ENCODE measurements at places on chromosomes 5 and 9.

DNA sequence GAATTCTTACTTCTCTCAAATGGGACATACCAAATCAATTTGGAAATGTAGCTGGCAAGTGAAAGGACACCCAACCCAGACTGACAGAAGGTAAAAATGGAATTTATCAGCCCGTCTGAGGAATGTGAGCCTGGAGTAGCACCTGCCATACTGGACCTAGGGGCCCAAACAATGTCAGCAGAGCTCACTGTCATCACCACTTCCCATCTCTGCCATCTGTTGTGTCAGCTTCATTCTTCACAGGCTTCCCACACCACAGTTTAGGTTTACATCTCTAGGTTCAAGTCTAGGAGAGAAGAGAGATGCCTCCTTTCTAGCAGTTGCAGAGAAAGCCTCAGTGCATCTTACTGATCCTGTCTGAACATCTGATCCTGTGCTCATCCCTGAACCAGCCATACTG, 222.4 kb downstream of the DOCK8 start:
- no peak for DNase-seq

DNA sequence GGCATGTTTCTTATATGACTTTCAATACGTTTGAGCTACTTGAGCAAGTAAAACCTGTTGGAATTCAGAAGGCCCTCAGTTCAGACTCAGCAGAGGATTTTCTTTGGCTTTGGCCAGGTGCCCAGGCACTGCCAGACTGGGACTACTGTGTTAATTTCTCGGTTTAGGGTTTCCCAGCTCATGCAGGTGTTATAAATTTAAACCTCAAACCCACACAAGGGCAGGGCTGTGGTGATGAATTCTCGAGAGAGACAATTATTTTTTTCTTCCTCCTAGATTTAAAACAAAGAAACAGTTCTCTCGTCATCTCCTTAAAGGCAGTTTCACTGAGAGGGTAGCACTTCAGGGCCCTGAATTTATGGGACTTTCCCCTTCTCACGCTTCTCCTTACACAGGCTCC, 406.0 kb upstream of the PIK3R1 start:
- DNase-seq, result no peak

DNA sequence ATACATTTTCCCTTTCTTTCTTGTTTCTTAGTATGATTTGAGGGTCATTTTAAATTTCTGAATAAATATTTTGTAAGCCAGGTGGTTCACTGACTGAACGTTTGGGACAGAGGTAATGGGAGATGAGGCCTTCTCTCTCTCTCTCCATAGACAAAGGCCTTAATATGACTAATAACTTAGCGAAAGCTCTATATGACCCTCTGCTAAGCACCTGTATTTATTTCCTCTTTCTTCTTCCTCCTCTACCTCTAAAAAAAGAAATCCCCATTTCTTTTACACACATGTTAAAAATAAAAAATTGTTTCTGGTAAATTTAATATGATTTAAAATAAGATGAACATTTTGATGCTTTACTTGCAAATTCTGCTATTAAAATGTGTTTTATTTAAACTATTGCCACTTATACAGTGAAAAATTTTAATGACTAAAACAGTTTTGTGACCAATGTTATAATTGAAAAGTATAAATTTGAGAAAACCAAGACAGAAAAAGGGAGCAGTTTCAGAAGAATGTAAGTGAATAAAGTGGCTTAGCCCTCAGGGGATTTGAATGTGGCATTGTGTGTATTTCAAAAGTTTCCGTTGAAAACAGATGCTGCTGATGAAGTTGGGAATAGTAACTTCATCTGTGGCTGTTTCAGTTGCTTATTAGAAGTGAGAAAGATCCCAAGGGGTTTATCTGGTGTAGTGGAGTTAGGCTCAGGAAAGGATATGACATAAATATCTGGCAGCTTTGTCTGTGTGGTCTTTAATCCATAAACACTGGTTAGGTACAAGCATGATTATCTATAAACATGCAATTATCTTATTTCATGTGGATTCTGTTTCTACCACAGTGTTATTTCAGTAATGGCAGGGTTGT, 128.6 kb upstream of the GRHPR start:
- no peak for DNase-seq

GRCh38 chr9:75889977-75890471, 449 bp upstream of the PCSK5 start:
- no peak for DNase-seq

DNA sequence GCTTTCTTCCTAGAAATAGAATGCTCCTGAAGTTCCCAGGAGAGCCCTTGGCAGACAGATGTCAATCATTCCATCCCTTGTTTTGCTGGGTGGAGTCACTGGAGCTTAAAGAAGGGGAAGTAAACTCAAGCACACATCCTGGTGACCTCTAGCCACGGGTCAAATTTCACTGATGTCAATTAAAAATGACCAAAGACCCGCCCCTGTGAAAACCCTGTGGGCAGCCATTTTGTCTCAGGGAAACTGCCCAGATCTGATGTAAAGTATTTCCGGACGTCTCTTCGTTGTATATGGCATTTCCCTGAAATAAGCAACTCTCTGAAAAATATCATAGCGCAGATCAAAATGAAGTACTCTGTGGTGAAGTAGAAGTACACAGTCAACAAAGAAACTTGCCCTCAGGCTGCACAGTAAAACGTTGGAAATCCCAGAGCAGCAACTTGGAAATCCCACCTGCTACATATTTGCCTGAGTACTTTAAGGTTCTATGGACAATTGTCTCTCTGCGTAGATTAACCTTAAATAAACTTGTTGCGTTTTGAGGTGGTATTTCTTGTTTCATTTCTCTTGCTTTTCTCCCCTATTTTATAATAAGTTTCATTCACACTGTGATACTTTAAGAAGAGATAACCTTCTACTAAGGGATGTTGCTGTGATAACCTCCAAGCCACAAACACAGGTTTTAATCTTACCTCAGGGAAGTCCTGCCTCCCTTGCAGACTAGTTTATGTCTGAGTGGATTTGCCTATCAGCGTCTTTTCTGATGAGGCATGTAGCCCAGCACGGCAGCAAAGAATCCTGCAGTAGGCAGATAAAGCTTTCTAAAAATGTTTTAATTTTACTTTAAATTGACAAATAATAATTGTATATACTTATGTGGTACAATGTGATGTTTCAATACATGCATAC, 60.9 kb upstream of the PIP5K1B start:
- no peak for DNase-seq

GRCh38 chr9:134366223-134367031, 40.2 kb downstream of the RXRA start:
- DNase-seq, result no peak

DNA sequence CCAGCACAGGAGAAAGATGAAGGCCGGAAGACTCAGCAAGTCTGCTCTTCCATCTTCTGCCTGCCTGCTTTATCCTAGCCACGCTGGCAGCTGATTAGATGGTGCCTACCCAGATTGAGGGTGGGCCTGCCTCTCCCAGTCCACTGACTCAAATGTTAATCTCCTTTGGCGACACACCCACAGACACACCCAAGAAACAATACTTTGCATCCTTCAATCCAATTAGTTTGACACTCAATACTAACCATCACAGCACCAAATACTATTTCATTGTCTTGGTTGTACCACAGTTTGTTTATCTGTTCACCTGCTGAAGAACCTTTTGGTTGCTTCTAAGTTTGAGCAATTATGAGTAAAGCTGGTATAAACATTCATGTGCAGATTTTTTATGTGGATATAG, 23.7 kb downstream of the SMIM32 start:
- DNase-seq, result no peak

DNA sequence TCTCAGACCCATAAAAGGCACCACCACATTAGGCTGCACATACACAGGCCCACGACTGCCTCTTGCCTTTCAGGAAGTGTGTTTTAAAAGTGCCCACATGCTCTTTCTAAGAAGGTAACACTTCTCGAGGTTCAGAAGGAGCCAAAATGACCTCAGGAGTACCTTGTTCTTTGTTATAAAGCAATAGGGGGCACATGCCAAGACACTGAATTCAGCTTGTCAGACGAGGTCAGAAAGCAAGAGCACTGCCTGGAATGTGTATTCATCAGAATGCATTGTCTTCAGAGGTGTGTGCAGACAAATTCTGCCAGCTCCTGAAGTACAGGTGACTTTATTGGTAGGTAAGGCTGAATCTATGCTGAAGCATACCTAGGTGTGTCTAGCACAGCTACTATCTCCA, 114.5 kb upstream of the IRX1 start:
- no peak for DNase-seq

DNA sequence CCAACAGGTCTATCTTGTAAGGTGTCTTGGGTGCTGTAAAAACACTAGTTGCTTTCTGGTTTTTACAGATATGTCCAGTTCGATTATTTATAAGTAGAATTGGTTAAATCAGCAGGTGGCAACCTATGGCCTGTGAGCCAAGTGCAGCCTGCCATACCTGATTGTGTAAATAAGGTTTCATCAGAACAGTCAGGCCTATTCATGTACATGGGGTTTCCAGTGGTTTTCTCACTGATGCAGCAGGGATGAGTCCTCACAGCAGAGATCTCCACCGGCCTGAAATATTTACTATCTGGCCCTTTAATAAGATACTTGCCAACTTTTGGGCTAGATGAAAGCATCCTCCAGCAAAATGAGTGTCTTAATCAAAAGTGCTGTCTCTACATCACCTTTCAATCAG, 132.9 kb upstream of the ICE1 start:
- no peak for DNase-seq

All from stimulated activated CD8-positive, alpha-beta memory T cell treated with anti-CD3 and anti-CD28 coated beads, Interleukin-7, amount 100 ng/mL, for 1 hour (primary cell).